Amygdala (tissue), 56 donors: ENCODE measurements at places on chromosomes 1 and 21.

- no peak for DNase-seq
These were observed 46.5 kb downstream of the NCF2 start for GRCh38 chr1:183543619-183544204.

- no peak for DNase-seq
These were observed 215.1 kb downstream of the PTPRU start for GRCh38 chr1:29451368-29451892.

GRCh38 chr1:13805431-13805830 is 105.4 kb downstream of the PRDM2 start:
- DNase-seq, result no peak

- no peak for DNase-seq
These were observed 40.5 kb upstream of the CAPZB start for GRCh38 chr1:19525607-19526545.

DNA sequence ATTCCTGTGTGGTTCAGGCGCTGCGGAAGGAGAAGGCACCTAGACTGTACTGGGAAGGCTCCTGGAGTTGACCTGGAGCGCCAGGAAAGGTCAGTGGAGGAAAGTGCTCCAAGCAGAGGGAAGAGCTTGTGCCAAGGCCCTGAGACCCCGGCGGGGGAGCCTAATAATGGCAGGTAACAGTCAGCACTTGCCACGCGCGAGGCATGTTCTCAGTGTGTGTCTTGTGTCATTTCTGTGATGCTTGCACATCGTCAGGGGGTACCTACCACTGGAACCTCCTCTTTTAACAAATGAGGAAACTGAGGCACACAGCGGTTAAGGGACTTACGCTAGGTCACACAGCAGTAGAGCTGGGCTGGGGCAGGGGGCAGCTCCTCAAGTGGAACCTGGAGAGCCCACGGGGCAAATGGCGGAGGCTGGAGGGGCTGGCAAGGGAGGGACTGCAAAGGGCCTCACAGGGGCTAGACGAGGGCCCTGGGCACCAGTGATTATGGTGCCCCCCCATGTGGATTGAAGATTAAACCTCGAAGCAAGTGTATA is 976 bp upstream of the BMP8B start:
- DNase-seq, result no peak
